Activated naive CD4-positive, alpha-beta T cell treated with anti-CD3 and anti-CD28 coated beads, Interleukin-2, amount 50 U/mL, for 16 hours (primary cell): ENCODE measurements at places on chromosomes 3 and 15.

DNA sequence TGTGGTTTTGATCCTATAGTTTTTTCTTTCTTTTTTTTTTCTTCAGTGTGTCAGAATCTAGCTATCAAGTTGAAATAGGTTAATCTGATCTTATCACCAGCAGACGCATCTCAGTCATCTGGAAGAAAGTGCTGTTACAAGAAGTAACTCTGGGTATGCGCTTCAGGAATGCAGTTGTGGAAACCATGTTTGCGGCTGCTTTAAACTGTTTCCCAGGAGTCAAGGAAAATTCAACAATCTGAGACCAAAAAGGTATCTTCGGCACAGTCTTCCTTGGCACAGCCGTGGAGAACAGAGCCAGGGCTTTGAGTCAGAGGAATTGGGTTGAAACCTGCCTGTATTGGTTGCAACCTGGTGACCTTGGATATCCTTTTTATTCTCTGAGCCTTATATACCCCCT lies 59.9 kb downstream of the CD47 start:
- DNase-seq, result no peak

DNA sequence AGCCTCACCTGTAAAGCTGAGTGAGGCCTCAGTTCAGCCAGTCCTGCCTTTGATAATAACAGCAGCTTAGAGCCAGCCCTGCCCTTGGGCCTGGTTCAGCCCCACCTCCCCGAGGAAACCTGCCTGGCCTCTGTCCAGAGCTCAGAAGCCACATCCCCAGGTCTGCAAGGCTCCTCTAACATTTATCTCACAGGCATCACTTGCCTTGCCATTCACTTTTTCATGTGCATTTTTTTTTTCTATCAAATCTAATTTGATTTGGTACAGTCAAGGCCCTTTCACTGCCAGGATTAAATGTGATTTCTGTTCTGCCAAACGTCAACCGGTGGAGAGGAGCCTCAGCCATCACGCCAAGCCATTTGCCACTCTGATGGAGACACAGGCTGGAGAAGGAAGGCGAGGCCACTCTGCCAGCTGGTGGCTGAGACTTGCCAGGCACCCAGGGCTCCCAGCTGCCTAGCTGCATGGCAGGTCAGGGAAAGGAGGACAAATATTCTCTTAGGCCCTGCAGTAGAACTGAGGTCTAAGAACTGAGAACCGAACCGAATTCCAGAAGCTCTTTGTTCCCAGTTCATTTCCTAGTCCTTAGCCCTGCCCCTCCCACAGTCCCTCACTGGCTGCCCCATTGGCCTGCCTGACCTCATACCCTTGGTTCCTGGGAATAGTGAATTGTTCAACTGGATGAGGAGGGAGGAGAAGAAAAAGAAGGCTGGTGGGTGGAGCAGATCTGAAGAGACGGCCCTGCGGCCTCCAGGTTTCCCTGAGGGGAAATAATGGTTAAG lies 76.4 kb downstream of the SPSB4 start:
- DNase-seq, result no peak

- no peak for DNase-seq
These were observed 208.1 kb downstream of the PTPRG start for GRCh38 chr3:61769266-61769990.

- DNase-seq, result no peak
These were observed 441 bp upstream of the UCN2 start for GRCh38 chr3:48564022-48564421.

GRCh38 chr15:50304836-50305235 lies 39.3 kb upstream of the HDC start:
- DNase-seq, result no peak

DNA sequence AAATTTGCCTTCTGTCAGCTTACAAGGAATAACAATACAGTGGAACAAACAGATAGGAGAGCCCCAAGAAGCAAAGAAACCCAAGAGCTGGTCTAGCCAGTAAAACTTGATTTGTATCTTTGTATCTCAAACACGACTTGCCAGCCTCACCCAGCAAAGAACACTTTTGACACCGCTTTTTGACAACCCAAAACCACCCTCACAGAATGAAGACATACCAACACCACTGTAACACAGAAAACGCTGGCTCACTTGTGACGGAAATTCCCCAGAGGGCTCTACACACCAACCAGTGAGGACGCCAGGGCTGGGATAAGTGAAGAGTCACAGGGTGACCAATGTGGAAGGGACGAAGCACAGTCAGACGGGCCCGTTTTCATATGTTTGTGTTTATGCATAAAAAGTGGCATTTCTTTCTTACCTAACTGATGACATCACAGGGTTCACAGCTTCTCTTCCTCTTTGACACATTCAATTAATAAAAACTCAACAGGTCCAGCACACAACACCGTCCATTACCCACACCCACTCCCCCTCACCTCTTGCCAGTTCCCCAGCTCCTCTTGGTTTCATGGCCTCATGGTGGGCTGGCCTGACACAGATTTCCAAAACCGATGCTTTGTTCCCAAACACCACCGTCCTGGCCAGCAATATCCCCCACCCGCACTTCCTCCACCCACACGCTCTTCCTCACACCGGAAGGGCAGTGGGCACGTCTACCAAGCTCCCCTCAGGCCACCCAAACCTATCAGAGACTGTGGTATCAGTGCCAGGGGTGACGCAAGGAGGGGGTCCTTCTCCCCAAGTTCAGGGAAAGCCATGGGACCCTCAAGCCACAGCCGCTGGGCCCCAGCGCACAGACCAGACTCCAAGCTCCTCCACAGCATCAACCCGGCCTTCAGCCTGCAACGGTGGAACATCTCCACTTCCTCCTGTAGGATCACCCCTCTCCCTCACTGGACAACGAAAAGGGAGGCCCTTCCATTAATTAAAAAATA lies 94.2 kb downstream of the ADAMTS17 start:
- DNase-seq, result no peak

- no peak for DNase-seq
These were observed 7.7 kb downstream of the ASTE1 start for GRCh38 chr3:131018970-131019369.

DNA sequence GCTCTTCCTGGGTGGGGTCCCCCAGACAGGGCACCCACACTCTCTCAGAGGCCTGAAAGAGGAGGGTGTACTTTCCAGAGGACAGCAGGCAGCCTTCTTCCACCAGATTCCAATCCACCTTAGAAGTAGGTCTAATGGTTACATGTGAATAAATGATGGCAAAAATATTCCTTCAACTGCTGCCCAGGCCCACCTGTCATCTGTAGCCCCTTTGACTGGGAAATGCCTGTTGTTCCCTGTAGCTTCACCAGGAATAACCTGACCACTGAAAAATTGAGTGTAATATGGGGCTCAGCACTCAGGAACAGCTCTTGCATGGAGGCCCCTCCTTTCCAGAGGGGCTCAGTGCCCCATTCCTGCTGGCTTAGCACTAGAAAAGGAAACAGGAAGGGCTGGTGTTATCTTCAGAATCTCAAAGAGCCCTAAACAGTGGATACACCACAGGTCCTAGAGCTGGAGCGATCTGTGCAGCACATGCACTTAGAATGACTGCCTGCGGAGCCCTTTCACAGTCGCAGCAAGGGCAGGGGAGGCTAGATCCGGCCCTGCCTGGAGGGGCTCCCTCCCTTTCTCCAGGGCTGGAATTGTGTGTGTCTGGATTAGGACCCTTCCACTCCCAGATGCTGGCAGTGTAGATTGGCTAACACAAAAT lies 32.1 kb downstream of the SLC22A14 start:
- DNase-seq, result no peak

- no peak for DNase-seq
These were observed 896.8 kb downstream of the ROBO1 start for GRCh38 chr3:78871048-78871447.

DNA sequence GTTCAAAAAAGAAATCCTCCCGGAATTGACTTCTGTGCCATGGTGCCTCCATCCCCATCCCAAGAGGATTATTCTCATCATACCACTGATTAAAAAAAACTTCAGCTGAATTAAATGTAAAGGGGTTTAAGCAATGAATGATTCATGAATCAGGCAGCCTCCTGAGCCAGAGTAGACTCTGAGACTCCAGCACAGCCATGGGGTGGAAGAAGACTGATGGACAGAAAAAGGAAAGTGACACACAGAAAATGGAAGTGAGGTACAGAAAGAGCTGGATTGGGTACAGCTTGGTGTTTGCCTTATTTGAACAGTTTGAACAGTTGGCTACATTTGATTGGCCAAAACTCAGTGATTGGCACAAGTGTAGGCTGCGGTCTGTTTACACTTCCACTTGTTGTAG lies 224.8 kb upstream of the ATP10A start:
- DNase-seq, result no peak

DNA sequence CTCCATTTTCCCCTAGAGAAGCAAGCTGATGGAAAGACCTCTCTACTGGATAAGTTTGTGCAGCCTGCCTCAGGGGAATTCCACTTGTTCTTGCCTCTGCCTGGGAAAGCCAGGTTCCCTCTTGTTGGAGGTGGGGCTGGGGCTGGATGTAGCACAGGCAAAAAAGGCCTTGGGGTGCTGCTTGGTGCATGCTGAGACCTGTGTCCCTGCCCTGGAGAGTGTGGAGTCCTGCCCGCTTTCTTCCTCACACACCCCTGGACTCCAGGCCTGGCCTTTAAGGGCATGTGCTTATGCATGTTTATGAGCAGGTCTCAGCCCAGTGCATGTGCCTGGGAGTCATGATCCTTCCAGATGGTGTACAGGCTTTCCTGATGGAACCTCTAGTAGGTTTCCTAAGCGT lies 23.5 kb upstream of the JMJD7 start:
- no peak for DNase-seq
